ENCODE measurements at places on chromosomes 5 and 9. TPM values are rescaled to one million over a fixed set of nuclear protein-coding genes. Genes with fewer than 3 reads are reported as not detected.

The TEX48 gene
- not detected for total RNA-seq

The NFIB gene
- total RNA-seq, result 81.8 TPM

The IFNA21 gene
- not detected for total RNA-seq

The FAM169A gene
- not detected for total RNA-seq

The KLHL3 gene
- 6.3 TPM for total RNA-seq

Measured in cardiac atrium fibroblast (primary cell).